Karpas-422 (cell line): ENCODE measurements at places on chromosomes 6 and 20. TPM values are rescaled to one million over a fixed set of nuclear protein-coding genes. Genes with fewer than 3 reads are reported as not detected.

PRPH2 gene
- total RNA-seq: not detected in 2 replicates

ADGRF5 gene
- not detected in 2 replicates for total RNA-seq

- H3K4me1 ChIP-seq: no peaks in the 10 kb centered on the region
- no peaks in the 10 kb centered on the region for H3K27me3 ChIP-seq
- no peaks in the 10 kb centered on the region for H3K36me3 ChIP-seq
- H3K27ac ChIP-seq: no peak overlapping the region
These were observed 226.6 kb downstream of the ALDH8A1 start for GRCh38 chr6:134723081-134723871.

DNA sequence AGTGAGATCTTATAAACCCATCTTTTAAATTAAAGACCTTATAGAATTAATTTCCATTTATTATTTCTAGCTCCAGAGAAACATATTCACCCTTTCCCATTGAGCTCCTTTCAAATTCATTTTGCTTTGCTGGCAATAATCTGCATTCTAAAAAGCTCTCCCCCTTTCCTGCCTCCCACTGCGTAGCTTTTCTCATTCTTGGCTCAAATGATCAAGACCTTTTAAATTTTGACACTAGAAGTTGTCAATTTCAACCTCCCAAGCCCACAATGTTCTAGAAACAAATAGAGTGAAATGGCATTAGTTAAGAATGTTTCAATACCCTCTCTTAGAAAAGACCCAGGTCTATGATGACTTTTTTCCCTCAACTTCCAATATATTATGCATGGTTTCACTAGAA, 186.9 kb downstream of the AKAP7 start:
- H3K4me3 ChIP-seq: no peak overlapping the region
- H3K4me1 ChIP-seq: no peaks in the 10 kb centered on the region
- no peaks in the 10 kb centered on the region for H3K36me3 ChIP-seq
- no peak for DNase-seq
- H3K27me3 ChIP-seq: no peaks in the 10 kb centered on the region

DNA sequence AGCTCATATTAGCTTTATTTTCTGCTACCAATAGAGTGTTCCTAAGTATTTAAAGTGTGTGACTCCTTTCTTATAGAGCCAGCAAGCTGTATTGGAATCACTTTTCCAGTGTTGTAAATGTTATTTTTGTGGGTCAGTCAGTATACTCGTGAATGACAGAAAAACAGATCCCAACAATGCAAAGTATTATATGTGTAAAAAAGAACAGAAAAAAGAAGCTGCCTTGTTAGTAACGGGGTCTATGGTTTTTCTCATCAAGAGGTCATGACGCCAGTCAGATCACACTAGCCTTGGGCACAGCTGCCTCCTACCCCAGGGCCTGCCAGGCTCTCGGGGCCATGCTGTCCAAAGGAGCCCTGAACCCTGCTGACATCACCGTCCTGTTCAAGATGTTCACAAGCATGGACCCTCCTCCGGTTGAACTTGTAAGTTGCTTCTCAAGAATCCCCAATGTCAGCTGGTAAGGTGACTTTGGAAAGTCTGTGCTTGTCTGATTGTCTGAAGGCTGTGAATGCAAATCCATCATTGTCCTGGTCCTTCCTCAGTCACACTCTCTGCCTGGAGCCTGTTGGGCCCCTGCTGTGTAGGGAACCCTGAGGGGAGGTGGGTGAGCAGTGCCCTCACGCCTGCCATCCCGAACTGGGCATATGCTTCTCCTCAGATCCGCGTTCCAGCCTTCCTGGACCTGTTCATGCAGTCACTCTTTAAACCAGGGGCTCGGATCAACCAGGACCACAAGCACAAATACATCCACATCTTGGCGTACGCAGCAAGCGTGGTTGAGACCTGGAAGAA, 9.8 kb downstream of the NELFCD start:
- no peaks in the 10 kb centered on the region for H3K4me1 ChIP-seq
- H3K27ac ChIP-seq: no peak overlapping the region
- peaks cover 52% of the 10 kb centered on the region; the same call in 1 of the 2 replicates for H3K36me3 ChIP-seq
- H3K4me3 ChIP-seq: no peak overlapping the region
- DNase-seq: no peak
